Activated CD4-positive, alpha-beta T cell treated with anti-CD3 and anti-CD28 coated beads, Interleukin-2, amount 50 U/mL, for 16 hours (primary cell): ENCODE measurements at places on chromosomes 1 and 21.

- DNase-seq: no peak
Measured at GRCh38 chr1:176522310-176522845, 59.4 kb downstream of the PAPPA2 start.

DNA sequence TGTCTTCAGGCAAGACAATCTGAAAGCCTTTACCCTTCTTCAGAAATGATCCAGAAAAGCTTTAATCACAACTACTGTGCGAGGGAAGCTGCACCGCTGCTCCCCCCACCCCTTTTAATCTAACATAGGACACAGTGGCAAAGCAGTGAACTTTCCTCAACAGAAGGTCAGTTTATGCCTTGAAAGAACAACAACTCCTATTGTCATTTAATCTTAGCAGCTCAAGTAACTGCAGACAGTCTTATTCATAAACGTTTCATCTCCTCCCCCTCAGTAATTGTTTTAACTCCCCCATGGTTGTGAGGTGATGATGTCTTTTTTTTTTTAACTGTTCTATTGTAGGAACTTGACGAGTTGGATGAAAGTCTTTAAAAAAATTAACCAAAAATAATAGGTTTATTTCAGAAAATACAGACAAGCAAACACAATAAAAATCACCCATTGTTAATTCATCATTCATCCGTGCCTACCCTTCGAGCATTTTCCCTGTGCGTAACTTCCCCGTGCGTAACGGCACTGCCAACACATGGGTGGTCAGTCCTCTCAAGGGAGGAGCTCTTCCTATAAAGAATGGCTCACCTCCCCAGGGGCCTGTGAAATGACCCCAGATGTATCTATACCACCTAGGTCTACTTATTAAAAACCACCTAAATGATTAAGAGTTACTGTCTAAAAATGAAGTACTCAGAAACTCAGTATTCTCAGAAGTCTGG lies 3.3 kb upstream of the ADAR start:
- no peak for DNase-seq

DNA sequence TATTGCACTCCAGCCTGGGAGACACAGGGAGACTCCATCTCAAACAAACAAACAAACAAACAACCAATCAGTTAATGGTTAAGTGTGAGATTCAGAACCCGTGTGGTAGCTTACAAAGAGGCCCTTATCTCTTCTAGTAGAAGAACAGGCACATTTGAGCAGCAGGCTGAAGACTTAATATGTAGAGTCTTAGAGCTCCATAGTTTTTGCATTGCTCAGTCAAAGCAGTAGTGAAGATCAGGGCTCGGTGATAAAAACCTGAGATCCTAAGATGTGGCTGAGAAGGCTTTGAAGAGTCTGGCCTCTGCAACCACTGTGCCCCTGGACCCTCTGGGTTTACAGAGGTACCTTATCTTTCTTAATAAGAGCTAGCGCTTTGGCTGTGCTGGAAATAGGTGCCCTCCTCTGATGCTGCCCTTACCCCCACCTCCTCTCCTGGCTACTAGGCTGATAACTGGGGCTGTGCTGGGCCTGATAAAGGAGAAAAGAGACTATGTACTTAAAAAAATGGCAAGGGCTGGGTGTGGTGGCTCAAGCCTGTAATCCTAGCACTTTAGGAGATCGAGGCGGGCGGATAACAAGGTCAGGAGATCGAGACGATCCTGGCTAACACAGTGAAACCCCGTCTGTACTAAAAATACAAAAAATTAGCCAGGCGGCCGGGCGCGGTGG lies 10.5 kb upstream of the UCK2 start:
- no peak for DNase-seq

DNA sequence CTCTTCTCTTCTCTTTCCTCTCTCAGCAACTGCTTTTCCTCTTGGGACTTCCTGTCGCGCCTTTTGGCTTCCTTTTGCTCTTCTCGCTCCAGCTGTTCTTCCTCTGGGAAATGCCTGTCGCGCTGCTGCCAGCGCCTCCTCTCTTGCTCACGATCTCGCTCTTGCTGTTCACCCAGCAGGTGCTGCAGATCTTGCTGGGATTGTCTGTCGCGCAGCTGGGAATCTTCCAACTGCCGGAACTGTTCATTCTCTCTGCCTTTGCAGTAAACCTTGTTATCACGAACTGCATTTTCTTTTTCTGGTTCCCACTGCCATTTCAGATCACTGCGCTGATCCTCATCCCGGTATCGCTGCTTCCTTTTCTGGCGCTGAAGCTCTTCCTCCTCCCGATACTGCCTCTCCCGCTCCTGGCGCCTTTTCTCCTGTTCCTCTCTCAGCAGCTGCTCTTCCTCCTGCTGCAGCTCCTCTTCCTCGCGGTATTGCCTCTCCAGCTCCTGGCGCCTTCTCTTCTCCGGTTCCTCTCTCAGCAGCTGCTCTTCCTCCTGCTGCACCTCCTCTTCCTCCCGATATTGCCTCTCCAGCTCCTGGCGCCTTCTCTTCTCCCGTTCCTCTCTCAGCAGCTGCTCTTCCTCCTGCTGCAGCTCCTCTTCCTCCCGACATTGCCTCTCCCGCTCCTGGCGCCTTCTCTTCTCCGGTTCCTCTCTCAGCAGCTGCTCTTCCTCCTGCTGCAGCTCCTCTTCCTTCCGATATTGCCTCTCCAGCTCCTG lies 5.8 kb downstream of the TCHH start:
- no peak for DNase-seq

DNA sequence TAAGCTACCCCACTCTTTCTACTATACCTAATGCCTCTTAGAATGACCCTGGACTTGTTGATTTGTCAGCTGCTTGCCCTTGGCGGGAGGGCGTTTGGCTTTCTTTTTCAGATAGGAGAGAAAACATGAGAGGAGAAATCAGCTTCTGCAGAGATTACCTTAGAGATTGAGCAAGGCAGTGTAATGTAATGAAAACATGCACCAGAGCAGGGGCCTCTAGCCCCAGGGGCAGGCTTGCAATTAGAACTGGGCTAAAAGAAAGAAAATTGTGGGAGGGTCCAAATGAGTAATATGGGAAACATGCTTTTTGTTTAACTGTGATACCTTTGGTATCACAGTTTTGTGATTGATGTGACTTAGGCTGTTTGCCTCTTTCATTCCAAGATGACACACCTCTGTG lies 89.7 kb downstream of the PBX1 start:
- DNase-seq: no peak

- DNase-seq: no peak
Measured at GRCh38 chr1:153984123-153984894, 1.8 kb downstream of the RAB13 start.
